Hepatocyte (in vitro differentiated cells): ENCODE measurements at places on chromosomes 7 and 10. TPM values are rescaled to one million over a fixed set of nuclear protein-coding genes. Genes with fewer than 3 reads are reported as not detected.

- DNase-seq: no peak
Measured at GRCh38 chr10:80264081-80265056, 25.1 kb downstream of the MAT1A start.

GRCh38 chr7:7151285-7151684 lies 31.1 kb upstream of the C1GALT1 start:
- DNase-seq: no peak

The CHAT gene
- total RNA-seq: 0.27 TPM in 1 of 2 replicates, not detected in the other

The GHRHR gene
- total RNA-seq: 12.2 TPM in 1 of 2 replicates, not detected in the other

The BAMBI gene
- 111 and 116 TPM in 2 replicates for total RNA-seq
